Nucleus accumbens (tissue), 56 donors: ENCODE measurements at places on chromosomes 13 and 19.

GRCh38 chr13:20559659-20560356 lies 7.1 kb upstream of the IFT88 start:
- DNase-seq = no peak

DNA sequence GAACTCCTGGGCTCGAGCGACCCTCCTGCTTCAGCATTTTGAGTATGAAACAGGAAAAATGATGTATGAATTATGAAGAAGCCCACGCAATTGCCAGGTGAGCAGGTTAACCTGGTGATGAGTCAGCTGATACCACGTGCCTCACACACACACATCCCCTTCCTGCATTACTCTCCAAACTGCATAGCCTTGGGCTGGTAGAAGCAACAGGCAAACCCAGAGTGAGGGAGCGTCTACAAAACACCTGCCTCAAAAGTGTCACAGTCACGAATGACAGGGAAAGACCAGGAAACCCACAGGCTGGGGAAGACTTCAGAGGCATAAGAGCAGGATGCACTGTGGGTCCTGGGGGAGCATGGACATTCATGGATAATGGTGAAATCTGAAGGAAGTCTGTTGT lies 192.8 kb upstream of the IRS2 start:
- no peak for DNase-seq

- DNase-seq = peak; percentile 35
Observed at GRCh38 chr19:12513531-12514061, 29.0 kb upstream of the ZNF709 start.

GRCh38 chr19:925087-925525 lies 729 bp upstream of the ARID3A start:
- DNase-seq = no peak

GRCh38 chr13:94713561-94714182 lies 1.3 kb upstream of the SOX21 start:
- peak; percentile 20 for DNase-seq

DNA sequence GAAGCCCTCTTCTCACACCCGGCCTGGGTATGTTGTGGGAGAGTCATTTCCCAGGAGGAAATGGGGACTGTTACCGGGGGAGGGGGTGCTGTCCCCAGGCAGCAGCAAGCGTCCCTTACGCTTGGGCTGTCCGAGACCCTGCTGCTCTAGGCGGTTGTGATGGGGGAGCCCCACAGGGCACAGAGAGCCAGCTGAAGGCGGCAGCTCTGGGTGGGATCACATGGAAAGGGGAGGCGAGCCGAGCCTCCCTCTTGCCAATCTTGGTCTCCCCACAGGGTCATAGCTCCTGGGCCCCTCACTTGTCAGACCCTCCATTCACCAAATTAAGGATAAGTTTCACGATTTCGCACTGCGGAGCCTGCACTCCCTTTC lies 22.0 kb downstream of the EPN1 start:
- no peak for DNase-seq

- DNase-seq = no peak
Observed at GRCh38 chr19:6225232-6225865, 54.4 kb downstream of the MLLT1 start.

DNA sequence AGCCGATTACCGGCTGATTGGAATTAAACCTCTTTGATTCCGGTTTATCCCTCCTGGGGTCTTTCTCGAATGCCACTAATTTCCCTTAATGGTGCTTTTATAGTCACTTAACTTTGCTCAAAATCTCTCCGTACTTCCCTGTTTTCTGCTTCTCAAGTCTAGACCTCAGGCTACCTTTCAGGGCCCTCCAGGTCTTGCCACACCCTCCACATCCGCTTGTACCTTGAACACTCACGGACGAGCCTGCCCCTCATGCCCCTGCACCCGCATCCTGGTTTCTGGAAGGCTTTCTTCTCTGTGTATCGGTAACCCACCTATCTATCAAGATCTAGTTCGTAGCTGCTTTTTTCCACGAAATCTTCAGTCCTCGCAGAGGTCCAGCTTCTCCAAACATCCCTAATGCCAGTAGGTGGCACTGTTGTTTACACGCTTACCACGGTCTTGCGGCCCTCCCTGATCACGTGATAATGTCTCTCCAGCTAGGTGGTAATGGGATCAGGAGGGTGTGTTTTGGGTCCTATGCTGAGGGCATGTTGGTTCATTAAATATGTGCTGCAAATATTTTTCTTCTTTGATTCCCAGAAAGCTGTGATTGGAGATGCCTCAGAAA lies 13.8 kb downstream of the ATP12A start:
- peak; percentile 19 for DNase-seq

DNA sequence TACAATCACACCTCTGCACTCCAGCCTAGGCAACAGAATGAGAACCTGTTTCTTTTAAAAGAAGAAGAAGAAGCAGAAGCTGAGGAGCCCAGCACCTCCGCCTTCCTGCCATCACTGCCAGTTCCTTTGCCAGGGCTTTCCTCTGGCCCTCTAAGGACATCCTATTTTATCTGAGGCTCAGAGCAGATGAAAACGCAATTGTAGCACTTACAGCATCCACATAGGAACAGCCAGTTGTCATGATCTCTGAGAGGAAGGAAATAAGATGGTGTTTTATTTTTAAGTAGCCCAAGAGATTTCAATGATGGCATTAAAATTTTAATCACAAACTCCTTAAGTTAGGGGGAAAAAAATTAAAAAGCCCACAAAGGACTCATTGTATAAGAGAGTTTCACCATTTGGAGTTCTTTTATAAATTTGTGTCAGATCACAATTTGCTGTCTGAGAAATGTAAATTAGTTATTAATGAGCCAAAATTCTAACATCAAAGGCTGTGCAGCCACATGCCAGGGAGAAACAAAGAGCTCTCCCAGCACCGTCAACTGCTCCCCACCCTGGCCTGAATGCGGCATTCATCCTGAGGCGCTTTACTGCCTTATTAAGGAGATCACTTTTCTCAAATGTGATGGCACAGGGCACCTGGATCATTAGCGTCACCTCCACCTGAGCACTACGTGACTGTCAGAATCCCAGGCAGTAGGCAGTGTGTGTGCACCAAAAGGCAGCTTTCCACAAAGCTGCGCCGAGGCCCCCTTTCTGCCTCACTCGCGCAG lies 393.0 kb downstream of the FOXO1 start:
- DNase-seq = no peak

DNA sequence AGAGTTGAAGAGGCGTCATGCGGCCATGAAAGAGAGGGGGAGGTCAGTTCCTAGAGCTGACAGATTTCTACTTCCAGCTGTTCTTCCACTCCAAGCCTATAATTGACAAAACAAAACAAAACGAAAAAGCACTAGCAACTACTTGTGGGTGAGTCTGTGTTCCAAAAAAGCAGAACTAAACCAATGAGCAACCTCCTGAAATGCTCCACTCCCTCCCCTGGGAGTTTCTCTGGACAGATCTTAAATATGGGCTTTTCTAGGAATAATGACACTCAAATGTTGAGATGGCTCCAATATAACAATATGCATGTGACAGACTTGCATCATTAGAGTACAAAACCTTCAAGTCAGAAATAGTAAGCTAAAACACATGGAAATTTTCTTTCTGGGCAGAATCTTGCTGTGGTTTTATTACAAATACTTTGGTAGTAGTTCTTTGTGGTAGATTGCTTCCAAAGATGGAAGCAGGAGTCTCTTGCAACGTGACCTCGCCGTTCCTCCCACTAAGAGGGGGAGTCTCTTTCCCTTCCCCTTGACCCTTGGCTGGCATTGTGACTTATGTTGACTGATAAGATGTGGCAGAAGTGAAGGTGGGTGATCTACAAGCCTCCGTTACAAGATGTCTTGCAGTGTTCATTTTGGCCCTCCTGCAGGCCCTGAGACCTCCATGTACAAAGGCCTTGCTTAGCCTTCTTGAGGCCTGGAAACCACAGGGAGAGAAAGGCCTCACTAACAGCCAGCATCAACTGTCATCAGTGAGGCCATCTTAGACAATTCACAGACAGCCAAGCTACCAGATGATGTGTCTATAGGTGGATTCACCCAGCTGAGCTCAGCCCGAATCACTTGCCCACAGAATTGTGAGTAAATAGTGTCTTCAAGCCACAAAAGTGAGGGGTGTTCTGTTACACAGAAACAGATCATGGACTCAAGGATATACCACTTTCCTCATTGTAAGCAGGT lies 173.1 kb upstream of the RFC3 start:
- DNase-seq = no peak

DNA sequence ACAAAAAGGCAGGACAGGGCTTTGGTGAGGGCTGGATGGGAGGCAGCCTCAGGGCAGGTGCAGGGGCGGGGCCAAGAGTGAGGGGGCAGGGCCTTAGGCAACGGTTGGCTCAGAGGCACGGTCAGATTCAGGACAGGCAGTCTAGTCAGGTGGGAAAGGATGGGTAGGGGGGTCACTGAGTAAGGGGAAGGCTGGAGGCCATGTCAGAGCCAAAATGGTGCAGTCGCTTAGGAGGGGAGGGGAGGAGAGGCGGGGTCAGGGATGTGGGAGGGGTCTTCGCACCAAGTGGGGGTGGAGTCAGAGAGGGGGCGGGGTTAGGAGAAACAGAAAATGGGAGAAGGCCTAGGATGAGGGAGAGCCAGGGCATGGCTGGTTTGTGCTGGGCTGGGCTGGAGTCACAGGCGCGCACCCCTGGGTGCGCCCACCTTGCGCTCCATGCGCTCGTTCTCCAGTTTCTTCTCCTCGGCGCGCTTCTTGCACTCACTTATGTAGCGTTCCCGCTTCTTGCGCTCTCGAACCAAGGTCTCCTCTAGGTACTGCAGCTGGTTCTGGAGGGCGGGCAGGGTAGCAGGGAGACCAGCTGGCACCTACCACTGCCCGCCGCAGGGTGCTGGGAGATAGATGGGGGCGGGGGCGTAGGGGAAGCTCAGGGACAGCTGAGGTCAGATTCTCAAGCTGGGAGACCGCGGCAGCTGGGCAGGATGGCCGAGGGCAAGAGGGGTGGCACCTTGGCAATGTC lies 6.8 kb upstream of the RGL3 start:
- DNase-seq = no peak

DNA sequence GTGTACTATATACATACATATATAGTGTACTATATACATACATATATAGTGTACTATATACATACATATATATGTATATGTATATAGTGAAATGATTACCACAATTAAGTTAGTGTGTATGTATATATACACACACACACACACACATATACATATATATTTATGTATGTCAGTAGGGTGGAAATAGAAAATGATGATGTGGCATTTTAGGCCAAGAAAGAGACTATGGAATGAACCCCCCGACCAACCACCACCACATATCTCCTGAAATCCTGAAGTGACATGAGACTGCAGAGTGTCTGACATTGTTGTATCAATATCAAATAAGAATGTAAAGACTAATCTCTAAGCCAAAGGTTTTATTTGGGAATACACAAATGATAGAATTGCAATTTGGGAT lies 107.6 kb downstream of the RFC3 start:
- DNase-seq = no peak

DNA sequence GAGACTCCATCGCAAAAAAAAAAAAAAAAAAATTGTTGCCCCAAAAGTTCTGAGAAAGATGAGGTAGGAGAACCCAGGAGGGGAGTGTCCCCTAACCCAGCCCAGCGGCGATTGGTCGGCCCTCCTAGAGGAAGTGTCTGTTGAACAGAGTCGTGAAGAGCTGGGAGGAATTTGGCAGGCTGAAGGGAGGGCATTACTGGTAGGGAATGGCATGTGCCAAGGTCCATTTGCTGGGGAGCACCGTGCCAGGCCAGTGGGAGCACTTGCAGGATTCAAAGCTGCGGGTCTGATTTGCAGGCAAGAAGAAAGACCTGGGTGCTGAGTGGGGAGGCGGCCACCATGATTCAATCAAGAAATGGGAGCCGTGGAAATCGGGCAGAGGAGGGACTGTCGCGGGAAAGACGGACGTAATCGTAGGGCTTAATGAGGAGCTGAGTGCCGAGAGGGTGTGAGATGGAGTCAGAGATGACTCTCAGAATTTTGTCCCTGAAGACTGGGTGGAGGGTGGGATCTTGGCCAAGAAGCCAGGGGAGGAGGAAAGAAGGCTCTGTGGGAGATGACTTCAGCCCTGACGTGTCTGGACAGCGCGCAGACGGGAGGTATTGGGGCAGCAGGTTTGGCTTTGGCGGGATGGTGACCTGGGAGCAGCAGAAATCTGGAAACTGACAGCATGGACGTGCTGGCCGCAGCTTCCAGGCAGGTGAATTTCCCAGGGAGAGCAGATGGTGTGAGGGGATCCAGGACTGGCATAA lies 15.4 kb downstream of the CERS4 start:
- no peak for DNase-seq

DNA sequence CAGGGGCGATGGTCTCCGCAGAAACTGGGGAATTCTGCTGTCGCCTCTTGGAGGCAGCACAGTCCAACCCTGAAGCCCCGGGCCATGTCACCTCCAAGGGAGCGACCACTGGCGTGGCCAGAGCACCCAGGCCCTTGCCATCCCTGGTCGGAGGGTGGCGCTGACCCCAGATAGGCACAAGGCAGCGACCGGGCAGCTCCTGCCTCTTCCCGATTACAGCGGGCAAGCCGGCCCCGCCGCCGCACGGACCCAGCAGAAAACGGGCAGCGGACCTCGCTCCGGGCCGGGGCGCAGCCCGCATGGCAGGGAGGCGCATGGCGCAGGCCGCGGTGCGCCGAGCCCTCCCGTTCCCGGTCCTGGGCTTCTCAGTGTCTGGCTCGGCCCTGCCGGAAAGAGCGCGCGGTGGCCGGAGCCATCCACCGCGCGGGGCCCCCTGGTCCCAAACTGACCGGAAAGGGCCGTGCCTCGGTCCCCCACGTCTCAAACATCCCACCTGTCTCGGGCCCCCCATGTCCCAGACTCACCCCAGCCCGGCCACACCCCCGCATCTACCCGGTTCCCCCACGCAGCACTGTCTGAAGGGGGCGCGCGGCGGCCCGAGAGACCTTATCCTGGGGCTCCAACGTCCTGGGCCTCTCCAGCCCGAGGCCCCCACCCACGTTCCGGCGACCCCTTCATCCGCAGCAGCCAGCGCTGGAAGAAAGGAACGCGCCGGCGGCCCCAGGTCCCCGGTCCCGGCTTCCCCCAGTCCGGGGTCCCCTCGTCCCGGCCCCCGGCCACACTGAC lies 727 bp downstream of the CERS1 start:
- peak; percentile 60 for DNase-seq

- no peak for DNase-seq
Observed at GRCh38 chr19:49441210-49441959, at the start of gene SLC17A7. Gene SLC17A7, minus strand, starts transcription at chr19:49441527. Its CDS starts 148 bp downstream, at chr19:49441379.

- DNase-seq = no peak
Observed at GRCh38 chr19:453606-454005, 7.2 kb downstream of the SHC2 start.

GRCh38 chr19:33465834-33466233 lies 55.8 kb downstream of the PEPD start:
- DNase-seq = no peak

- DNase-seq = no peak
Observed at GRCh38 chr13:76882431-76882830, 3.8 kb downstream of the KCTD12 start.

DNA sequence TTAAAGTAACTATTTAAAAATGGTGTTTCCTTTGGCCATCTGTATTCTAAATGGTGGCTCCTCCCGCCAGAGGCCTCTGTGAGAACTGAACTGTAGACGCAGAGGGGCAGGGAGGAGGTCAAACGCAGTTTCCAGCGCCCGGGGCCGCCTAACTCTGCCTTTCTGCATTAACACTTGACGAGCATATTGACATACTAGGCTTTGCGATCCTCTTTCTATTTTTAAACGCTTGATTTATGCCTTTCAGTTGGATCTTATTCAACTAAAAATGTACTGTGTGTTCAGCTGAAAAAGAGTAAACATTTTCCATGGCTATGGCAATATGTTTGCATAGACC lies 74.7 kb downstream of the SPACA7 start:
- DNase-seq = no peak
